ENCODE measurements at places on chromosomes 3 and 15. TPM values are rescaled to one million over a fixed set of nuclear protein-coding genes. Genes with fewer than 3 reads are reported as not detected.

TNFSF10 gene
- 11.2 TPM for total RNA-seq

IQCF5 gene
- not detected for total RNA-seq

SV2B gene
- total RNA-seq: 0.26 TPM

CCR3 gene
- not detected for total RNA-seq

PLSCR1 gene
- total RNA-seq: 156 TPM

All from ovary (tissue), 10 donors.